ENCODE measurements at places on chromosomes 16 and 17.
A peak's percentile ranks its signal among the peaks of the same experiment; 100 is the strongest.

GRCh38 chr17:46782250-46782953 is 36.1 kb downstream of the WNT3 start:
- DNase-seq, result no peak

DNA sequence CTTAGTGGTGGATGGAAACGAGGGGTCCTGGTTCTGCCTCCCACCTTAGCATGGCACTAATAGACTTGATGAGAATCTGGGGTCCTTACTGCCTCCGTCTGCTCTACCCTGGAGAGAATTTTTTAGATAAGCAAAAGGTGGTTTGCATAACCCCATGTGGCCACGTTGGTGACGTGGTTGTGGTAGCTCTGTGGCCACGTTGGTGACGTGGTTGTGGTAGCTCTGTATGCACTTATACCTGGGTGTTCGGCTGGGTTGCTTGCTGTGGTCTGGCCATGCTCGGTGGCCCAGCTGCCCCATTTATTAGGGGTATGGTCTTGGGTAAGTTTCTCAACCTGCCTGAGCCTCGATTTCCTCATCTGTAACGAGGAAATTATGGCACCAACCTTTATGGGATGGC is 13.0 kb downstream of the SPIRE2 start:
- no peak for DNase-seq

DNA sequence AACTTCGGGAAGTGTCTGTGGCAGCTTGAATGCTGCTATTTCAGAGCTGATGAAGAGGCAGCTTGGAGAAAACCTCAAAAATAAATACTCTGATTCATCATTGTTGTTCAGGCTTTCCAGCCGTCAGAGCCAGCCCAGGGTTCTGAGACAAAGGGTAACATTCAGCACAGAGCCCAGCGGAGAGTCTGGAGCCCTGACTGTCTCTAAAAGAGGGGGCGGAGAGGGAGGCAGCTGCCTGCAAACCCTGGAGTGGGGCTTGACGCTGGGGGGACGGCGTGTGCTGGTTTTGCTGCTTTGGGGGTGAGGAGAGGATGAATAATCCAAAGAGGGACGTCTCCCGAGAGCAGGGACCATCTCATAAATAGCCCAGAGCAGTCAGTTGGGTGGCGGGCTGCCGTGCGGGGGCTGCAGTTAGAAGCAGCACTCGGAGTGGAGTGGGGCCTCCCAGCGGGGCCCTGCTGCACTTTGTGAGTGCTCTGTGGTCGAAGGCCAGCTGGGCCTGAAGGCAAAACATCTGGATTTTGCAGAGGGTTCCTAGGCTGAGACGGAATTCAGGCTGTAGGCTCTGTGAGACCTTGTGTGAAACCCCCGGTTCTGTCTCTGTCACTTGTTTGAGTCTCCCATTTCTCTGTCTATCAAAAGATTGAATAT is 237.8 kb downstream of the PRKCA start:
- DNase-seq, result no peak

DNA sequence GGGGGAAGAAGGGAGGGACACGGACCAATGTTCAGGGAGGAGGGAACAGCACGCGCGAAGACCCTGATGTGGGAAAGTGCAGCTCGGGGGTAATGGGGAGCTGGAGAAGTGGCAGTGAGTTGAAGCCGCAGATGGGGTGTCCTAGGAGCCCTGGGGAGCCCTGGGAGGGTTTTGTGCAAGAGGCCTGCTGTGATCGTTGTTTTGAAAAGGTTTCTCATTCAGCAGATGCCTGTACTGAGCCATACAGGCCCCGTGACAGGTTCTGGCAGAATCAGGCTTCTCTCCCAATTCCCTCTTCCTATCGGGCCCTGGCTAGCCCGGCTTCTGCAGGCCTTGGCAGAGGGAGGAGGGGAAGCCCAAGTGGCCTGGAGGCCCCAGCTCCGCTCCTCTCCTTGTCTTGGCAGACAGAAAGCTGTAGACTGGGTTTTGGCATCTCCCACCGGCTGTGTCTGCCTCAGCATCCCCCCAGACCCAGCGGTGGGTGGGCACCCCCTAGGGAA is 38.4 kb upstream of the EMP2 start:
- DNase-seq, result no peak

- no peak for DNase-seq
Observed at GRCh38 chr16:48531011-48531962, 78.7 kb downstream of the N4BP1 start.

GRCh38 chr17:80025796-80026195 is 9.9 kb downstream of the TBC1D16 start:
- DNase-seq, result no peak

DNA sequence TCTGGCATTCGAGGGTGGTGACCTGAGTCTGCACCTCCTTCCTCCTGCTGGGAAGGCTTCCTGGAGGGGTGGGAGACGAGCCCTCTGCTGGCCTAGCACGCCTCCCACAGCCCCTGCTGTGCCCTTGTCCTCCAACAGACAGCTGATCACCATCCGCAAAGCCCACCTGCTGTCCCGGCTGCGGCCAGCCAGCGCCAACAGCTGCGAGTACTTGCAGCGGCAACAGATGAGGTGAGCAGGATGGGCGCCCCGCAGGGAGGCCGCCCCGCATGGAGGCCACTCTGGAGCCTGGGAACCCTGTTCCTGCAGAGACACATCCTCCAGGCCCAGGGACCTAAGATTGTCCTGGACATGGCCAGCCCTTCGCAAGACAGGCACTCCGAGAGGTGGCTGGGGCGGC is 21.6 kb downstream of the UBALD1 start:
- no peak for DNase-seq

GRCh38 chr17:82565551-82565950 is 46.0 kb downstream of the FOXK2 start:
- DNase-seq, result no peak

- no peak for DNase-seq
Observed at GRCh38 chr16:50721549-50722404, 20.1 kb upstream of the CYLD start.

DNA sequence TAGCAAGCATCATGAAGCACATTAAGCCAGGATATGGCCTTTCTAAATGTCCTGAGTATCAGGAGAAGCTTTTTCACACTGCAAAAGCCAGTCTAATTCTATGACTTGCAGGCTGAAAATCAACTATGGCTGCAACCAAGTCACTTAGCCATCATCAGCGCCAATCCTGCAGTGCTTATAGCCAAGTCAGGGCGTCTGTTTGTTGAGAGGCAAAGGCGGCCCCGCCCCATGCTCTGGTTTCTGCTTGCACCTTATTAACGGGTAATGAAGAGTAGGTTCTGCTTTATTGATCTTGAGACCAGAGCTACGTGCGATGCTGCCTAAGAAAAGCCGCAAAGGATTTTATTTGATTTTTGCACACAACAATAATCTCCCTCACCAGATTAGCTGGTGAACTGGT is 88.4 kb downstream of the CDH13 start:
- DNase-seq, result no peak

DNA sequence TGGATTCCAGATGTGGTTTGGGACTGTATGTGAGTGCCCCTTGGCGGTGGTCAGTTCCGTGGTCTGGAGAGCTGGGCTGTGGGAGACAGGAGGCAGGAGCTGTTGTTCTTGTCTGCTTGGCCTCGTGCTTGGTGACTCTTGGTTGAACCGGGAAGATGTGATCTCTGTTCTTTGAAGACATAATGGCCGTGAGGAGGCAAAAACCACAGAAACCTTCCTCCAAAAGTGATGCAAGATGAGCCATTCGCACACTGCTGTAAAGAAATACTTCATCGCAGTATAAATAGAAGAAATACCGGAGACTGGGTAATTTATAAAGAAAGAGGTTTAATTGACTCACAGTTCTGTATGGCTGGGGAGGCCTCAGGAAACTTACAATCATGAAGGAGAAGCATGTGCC is 128.8 kb downstream of the RAP1GAP2 start:
- DNase-seq, result no peak

DNA sequence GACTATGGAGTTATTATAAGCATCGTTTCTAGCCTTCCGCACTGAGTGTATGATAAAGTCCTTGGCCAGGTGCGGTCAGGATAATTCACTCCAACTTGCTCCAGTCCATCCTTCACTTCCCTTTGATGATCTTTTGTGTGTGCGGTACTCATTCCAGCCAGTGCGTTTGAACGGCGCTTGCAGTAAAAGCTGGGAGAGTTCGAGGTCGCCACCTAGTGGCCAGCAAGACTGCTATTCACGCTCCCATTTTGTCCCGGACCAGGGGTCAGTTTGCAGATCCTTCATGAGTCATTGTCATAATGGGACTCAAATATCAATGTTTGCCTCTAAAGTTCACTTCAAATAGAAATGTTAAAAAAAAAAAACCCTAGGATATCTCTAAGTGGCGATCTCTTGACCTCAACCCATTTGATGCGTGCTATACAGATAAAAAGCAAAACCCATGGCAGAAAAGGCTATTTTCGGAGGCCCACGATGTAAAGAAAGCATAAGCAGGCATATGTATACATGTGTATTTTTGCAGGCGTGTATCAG is 417.1 kb downstream of the TMEM114 start:
- DNase-seq, result no peak

DNA sequence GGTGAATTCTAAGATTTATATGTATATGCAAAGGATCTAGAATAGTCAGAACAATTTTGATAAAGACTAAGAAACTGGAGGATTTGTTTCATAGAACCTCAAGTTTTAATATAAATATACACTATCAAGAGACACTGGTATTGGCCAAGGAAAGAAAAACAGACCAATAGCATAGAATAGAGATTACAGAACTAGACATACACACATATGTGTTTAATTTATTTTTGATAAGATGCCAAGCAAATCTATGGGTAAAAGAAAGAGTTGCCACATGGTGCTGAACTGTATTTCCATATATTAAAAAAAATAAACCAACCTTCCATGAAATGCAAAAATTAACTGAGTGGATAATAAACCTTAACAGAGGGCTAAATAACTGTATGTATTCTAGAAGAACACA is 27.9 kb upstream of the LRRC37A3 start:
- no peak for DNase-seq

DNA sequence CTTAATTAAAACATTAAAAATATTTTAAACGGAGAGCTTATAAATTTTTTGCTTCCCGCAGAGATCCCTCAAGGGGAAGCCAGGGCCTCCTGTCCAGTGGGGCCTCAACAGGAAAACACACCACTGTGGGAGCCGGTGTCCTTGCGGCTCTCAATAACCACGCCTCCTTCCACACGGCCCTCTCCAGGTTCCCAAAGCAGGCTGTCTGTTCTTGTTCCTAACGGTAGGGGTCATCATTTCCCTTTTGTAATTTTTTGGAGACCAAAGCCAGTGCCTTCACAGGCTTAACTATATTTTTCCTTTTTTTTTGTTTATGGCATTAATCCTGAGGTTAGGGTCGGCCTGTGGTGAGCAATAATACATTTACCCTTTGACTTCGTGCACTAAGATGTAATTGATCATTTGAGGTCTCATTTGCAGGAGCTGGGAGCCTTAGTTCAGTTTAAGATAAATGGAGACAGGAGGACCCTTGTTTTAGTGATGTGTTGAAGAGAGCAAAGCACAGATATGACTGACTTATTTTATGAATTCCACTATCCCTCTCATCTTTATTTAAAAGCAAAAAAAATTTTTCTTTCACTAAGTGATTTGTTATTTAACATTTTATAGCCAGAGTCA is 77.5 kb upstream of the N4BP1 start:
- no peak for DNase-seq

GRCh38 chr17:17641621-17642409 is 39.4 kb upstream of the RAI1 start:
- DNase-seq, result peak; percentile 73

DNA sequence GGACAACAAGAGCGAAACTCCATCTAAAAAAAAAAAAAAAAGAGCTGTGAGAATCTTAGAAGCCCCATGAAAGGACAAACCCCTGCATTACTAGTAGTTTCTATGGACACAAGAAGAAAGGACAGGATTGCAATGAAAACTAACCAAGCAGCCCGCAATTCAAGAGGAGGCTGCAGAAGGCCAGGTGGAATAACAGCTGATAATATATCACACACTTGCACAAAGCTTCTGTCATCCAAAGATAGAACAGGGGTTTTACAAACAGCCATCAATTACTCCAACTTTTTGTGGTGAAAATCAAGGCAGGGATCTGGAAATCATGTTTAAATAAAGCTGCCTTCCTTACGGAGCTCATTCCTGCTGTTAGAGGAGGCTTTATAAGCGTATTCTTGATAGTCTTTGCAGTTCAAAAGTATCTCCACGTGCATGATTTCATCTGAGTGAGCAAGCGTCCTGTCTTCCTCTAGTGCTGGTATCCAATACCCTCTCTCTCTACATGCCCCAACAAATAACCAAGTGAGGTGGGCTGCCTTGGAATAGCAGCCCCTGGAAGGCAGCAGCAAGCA is 23.1 kb upstream of the TMEM94 start:
- DNase-seq, result no peak

DNA sequence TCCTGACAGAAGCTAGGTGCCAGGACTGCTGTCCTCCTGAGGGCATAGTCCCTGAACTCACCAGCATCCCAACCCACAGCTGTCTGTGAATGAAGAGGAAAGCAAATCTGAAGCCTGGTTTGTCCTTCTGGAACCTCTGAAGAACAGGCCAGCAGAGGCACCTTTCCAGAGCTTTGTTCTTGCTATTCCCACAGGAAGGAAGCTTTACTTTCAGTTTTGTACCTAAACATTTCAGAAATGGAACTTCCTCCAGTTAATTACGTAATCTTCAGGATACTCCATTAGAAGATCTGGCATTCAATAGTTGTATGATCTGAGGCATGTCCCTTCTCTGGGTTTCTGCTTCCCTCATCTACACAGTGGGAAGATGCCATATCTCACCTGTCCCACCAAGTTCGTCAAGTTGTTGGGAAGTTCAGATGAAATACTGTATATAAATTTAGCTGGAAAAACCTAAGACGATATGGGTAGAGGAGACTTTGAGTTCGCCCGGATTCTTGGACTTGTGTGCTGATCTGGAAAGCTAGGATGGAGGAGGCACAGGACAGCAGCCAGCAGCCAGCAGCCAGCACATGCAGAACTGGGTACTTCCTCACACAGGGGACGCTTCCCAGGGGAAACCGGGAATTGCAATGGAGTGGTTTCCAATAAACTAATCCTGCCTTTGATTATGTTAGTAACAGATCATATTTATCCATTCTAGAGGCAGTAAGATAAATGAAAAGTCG is 22.4 kb downstream of the NXPH3 start:
- DNase-seq, result no peak

GRCh38 chr17:2611627-2612026 is 18.2 kb downstream of the PAFAH1B1 start:
- DNase-seq, result no peak

DNA sequence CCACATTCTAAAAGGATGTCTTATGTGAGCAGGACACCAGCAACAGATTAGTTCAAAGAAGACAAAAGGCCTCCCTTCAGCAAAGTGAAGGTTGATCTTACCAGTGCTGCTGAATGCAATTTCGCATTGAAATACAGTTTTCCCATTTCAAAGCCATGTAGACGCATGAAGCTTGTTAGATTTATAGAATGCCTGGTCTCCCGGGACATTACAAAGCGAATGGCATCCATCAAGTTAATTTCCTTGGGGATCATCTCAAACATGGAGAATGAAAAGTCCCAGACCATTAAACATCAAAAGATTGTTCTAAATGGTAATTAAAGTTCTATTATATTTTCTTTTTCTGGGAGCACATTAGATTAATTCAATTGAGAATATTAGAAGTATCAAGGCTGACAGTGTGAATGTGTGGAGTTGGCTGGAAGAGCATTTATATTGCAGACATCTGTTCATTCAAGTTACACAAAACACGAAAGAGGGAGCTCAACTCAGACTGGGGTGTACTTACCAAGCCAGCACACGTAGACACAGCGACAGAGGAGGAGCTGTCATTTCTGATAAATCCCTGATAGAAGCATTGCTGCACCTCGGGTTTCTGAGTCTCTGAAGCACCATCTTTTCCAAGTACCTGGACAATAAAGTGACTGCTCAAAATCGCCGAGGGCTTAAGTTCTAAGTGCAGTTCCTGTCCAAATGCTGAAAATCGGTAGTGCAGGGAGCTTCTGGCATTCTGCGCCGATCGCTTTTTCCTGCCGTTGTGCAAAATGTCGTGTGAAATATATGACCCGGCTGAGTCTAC is 3.8 kb downstream of the ADAMTS18 start:
- DNase-seq, result no peak

All from stimulated activated naive CD4-positive, alpha-beta T cell treated with Interleukin-2 at 50 U/mL for 16 hours (primary cell).